GM06990 (cell line): ENCODE measurements at places on chromosomes 2 and 18.

GRCh38 chr2:88765154-88765888 is 73.8 kb downstream of the RPIA start:
- DNase-seq, result peak; percentile 68

DNA sequence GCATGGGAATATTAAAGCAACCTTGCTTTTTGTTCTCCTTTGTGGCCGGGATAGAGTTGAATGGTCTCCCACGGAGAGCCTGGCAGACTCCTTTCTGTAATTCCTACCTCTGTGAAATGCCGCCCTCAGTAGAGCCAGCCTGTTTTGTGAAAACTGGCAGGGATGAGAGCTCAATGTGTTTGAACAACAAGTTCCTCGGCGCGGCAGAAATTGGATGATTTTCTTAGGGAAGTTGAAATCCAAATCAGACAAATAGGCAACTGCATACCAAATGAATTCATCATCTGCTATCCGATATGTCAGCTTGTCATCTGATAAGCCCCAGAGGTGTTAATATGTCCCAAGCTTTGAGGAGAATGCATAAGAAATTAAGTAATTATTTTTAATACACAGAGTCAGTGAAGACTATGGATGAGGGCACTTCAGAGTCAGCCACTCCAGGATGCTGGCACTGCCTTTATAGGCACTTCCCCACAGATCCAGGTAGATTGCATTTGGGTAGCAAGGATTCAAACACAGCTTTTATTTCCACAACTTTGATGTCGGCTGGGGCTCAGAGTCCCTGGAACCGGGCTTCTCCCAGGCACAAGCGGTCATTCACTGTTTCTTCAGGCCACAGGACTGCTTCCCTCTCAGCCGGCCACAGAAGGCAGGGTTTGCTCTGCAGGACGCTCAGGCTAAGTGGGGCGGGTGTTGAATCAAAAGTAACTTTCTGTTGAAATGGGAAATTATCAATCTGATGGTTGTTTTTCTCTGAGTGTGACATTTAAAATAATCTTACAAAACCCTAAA is 82.8 kb upstream of the REV1 start:
- DNase-seq, result no peak

GRCh38 chr2:18837240-18837639 is 247.9 kb upstream of the NT5C1B start:
- no peak for DNase-seq

DNA sequence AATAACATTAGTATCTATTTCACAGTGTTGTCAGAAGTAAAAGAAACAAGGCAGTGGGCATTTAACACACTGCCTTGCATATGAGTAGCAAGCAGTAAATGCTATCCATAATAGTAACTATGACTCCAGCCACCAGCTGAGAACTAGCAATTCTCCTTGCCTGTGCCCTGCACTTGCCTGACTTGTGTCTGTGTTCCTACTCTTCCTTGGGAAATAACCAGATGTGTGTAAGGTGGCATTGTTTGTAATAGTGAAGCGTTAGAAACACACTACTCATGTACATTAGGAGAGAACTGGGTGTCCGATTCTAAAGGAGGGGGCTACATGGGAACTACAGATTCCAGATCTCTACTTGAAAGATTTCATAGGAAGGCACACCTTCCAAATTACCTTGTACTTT is 197.8 kb downstream of the STK39 start:
- no peak for DNase-seq

GRCh38 chr2:64283006-64283570 is 138.9 kb upstream of the PELI1 start:
- no peak for DNase-seq

DNA sequence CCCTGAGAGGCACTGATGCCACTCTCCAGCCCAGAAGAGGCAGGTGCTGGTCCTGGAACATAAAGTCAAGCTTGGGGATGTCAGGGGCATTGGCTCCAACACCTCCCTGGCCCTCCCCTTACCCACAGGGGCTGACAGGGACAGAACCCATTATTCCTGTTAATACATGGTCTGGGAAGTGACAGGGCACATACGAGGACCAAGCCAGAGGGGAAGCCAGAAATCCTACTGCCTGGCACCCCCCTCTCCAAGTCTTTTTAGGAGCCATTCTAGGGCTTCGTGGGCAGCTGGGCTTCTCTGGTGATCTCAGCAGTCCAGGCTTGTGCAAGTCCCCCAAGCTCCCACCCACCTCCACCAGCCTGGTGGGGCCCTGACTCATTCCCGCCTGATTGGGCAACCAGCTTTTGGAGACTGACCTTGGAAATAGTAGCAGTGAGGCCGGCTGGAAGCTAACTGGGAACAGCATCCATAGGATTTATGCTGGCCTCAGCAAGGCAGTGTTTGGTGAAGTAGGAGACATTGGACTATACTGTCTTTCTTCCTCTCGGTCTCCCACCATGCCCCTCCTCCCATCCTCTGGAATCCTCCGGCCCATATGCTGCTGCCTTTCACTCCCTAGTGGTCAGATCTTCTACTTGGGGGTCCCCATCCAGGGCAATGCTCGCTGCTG is 86.4 kb upstream of the HK2 start:
- DNase-seq, result no peak

GRCh38 chr2:152176113-152176714 is 651 bp upstream of the STAM2 start:
- no peak for DNase-seq

- no peak for DNase-seq
These were observed 482.7 kb downstream of the DLGAP1 start for GRCh38 chr18:3972291-3972930.

DNA sequence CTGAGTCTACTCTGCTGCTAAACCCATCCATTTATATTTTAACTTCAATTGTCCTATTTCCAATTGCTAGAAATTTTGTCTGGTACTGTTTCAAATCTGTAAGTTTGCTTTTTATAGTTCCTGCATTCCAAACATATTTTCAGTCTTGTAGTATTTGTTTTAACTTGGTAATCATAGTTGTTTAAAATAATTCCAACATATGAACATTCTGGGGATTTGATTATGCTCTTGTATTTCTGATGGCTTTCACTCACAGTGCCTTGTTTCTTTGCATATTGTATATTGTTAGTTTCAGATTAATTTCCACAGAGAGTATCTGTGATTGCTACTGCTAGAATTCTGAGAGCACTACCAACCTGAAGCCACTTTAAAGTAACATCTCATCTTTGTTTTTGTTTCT is 202.4 kb downstream of the ETAA1 start:
- no peak for DNase-seq

- DNase-seq, result no peak
These were observed 40.1 kb downstream of the TMEM17 start for GRCh38 chr2:62465741-62466502.

DNA sequence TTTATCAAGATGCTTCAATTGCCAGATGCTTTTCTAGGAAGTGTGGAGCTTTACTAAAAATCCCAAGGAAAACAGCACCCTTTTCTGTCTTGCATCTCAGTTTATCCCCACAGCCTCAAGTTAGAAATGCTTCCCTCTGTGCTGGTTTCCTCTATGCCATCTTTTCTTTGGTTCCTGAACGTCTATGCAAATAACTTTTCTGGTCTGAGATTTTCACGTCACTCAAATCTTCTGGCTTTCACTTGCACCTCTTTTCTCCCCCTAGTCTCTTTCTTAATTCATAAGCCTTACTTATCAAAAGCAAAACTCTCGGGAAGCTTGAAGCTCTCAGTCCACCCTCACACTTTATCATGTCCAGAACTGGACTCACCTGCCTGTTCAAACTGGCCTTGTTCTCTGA is 33.9 kb downstream of the ARHGAP25 start:
- DNase-seq, result no peak

- DNase-seq, result no peak
These were observed 23.4 kb upstream of the SOX11 start for GRCh38 chr2:5668682-5669250.

GRCh38 chr18:76121011-76121410 is 374.0 kb downstream of the ZNF516 start:
- DNase-seq, result no peak

DNA sequence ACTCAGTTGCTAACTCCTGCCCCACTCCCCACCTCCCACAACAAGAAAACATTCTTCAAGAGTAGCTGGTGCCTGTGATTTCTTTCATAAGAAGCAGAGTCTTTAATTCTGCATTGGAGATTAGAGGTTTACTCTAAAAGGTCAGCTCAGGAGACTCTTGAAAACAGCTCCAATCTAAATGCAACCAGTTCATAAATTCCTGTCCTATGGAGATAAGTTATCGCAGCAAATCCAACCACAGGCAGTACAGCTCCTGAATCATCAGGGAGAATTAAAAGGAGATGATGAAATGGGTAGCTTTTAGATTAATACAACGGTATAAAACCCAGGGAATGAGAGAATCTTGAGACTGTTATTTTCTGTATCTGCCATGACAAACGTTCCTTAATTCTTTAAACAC is 130.7 kb downstream of the SOCS6 start:
- no peak for DNase-seq

- DNase-seq, result no peak
These were observed 16.8 kb upstream of the KCNJ3 start for GRCh38 chr2:154681741-154682140.

- no peak for DNase-seq
These were observed 94.5 kb upstream of the ID2 start for GRCh38 chr2:8587251-8587791.

DNA sequence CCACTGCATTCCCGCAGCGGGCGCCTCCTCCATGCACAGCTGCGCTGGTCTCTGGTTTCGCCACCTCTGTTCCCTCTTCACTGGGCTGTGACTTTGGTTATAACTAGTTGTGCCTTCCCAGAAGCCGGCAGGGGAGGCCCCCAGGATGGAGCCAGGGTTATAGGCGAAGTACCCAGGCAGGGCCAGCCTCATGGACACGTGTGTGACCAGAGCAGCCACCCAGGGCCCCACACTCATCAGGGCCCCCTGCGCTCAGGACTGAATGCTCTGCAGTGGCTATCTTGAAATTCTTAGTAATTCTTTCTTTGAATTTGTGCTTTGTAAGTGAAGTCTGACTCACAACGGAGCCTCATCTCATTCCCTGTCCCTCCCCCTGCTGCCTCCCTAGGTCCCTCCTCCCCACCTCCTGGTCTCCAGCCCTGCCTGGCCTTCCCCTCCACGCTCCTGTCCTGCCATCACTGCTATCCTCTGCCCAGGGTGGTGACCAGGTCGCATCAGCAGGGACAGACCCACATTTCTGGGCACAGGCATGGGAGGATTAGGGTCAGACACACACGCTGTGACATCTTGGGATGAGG is 38.1 kb upstream of the LBH start:
- DNase-seq, result no peak

GRCh38 chr2:142596334-142597088 is 281.0 kb upstream of the KYNU start:
- no peak for DNase-seq

DNA sequence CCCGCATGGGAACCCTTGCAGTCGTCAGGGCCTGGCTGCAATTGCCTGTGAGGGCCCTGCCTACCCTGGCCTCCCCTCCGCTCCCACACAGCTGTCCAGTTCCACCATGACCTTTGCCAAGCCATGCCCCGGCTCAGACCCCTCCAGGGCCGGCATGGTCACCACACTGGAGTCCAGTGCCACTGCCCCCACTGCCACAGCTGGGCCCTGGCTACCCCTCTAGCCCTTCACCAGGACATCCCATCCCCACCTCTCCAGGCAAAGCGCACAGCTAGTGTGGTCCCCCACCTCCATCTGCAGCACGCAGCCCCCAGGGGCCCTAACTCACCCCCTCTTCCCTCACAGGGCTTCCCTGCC is 70.3 kb upstream of the SMAD7 start:
- no peak for DNase-seq

- DNase-seq, result no peak
These were observed 82.4 kb downstream of the MTCL1 start for GRCh38 chr18:8787794-8788193.

GRCh38 chr2:43227830-43228281 is 1.4 kb upstream of the ZFP36L2 start:
- no peak for DNase-seq

- no peak for DNase-seq
These were observed 45.1 kb downstream of the LCLAT1 start for GRCh38 chr2:30492185-30492584.

DNA sequence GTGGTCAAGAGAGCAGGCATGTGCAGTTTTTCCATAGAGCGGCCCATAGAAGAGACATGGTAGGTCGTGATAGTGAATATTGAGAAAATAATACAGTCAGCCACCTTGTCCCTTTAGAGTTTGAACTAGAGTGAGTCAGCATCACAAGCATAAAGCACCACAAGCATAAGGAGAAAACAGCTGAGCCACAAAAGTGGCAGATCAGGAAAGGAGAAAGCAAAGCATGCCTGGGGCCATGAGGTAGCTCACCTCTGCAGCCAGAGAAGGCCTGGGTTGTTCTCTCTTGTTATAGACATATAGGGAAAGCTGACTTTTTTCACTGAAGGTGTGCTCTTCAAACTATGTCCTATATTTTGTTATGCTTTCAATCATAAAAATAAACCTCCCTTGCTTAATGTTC is 879.0 kb downstream of the DSC3 start:
- DNase-seq, result no peak

- DNase-seq, result no peak
These were observed 553.9 kb downstream of the TNS1 start for GRCh38 chr2:217448860-217449259.

GRCh38 chr2:157261199-157261782 is 3.8 kb downstream of the GALNT5 start:
- no peak for DNase-seq

- peak; percentile 57 for DNase-seq
These were observed 14.0 kb downstream of the MBD2 start for GRCh38 chr18:54210463-54210862.

GRCh38 chr2:171673905-171674304 is 13.4 kb upstream of the DYNC1I2 start:
- no peak for DNase-seq

GRCh38 chr2:66897181-66897580 is 462.3 kb downstream of the MEIS1 start:
- DNase-seq, result no peak

GRCh38 chr2:144079803-144080202 is 440.1 kb downstream of the ZEB2 start:
- DNase-seq, result no peak

- DNase-seq, result no peak
These were observed 20.8 kb upstream of the CHN1 start for GRCh38 chr2:175025946-175026345.

DNA sequence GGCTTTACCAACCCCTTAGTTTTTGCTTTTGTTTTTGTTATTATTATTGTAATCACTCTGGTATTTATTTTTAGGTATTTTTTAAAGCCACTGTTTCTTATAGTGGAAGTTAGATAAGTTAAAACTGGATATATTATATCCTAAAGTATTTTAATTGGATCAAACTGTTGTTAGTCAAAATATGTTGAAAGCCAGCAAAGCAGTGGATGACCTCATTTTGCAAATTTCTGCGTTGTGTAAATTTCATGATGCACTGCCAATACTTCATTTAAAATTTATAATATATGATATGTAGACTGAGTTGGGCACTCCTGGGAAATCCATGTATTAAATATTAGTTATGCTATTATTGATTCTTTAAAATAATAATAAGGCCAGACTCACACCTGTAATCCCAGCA is 661.7 kb upstream of the NRXN1 start:
- DNase-seq, result no peak

GRCh38 chr2:206713746-206714145 is 4.5 kb downstream of the DYTN start:
- DNase-seq, result peak; percentile 38

- DNase-seq, result no peak
These were observed 65.3 kb downstream of the MTCL1 start for GRCh38 chr18:8770657-8771056.

GRCh38 chr2:240435948-240436682 is 652 bp downstream of the GPC1 start:
- no peak for DNase-seq
